Kidney (tissue), 22 donors: ENCODE measurements at places on chromosomes 2 and 18.
A peak's percentile ranks its signal among the peaks of the same experiment; 100 is the strongest.

DNA sequence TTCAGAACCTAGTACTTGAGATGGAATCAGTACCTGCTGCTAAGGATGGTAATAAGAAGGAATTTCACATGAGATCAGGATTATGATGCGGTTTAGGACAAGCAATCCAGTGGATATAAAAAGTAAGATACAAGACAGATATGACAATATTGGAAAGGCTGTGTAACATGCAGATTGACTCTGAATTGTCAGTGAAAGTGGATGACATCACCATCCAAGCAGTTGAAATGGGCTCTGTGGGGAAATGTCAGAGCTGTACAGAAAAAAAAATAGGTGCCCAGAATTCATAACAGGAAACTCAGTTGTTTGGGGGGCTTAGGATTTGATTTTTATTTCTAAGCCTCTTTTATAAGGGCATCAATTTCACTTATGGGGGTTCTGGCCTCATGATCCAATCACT lies 438.3 kb downstream of the SPAG16 start:
- no peak for DNase-seq

- no peak for DNase-seq
These were observed 85.8 kb downstream of the TCF4 start for GRCh38 chr18:55501982-55502710.

GRCh38 chr18:13416208-13416607 lies 197.6 kb downstream of the LDLRAD4 start:
- DNase-seq = no peak

GRCh38 chr2:20349513-20349921 lies 1.1 kb downstream of the PUM2 start:
- DNase-seq = peak; percentile 9

GRCh38 chr2:207251573-207252192 lies 85.9 kb upstream of the KLF7 start:
- DNase-seq = no peak

GRCh38 chr2:159201360-159202063 lies 85.0 kb downstream of the WDSUB1 start:
- DNase-seq = no peak

DNA sequence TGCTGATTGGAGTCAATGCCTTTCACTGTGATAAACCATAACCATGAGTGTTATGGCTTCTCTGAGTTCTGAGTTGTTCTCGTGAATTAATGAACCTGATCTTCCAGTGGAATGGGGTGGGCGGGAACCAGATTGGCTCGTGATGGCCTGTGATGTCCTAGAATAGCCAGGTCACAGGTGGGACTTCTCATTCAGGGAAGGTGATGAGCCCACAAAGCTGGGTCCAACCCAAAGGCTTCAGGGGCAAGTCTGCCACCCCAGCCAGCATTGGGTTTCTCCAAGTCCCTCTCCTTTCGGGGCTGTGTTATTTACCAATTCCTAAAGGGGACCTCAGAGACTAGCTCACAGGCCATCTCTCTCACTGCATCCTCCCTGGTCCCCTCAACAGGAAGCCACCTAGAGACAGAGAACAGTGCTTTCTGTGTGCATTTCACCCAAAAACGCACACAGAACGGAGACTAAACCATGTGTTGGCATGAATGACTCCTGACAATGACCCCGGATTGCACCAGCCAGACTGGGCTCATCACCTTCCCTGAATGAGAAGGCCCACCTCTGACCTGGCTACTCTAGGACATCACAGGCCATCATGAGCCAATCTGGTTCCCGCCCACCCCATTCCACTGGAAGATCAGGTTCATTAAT lies 85.5 kb downstream of the MALT1 start:
- DNase-seq = no peak

DNA sequence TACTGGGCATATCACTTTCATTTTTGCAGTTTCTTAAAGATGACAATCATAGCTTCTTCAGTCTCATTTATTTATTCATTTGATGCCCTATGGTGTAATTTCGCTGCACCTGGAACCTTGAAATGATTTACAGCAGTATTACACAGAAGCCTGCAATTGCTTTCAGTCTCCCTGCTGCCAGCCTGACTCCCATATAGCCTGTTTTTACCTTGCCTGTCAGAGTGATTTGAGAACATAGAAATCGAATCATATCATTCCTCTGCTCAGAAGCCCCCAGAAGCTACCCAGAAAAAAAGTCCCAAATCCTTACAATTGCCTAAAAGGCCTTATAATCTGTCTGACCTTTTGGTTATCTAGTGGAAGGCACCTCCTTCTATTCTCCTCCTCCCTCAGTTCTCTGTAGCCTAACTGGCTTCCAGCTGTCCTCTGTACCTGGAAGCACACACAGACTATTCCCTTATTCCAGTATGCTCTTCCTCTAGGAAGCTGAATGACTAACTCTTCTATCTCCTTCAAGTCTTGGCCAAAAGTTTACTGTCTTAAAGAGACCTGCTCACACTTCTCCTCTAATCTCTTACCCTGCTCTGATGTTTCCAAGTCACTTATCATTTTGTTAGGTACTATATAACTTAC lies 12.6 kb downstream of the SCN3A start:
- no peak for DNase-seq

GRCh38 chr18:23384778-23385736 lies 68.0 kb upstream of the RIOK3 start:
- DNase-seq = no peak

GRCh38 chr2:230068016-230068650 lies 591 bp downstream of the SLC16A14 start:
- DNase-seq = peak; percentile 69

DNA sequence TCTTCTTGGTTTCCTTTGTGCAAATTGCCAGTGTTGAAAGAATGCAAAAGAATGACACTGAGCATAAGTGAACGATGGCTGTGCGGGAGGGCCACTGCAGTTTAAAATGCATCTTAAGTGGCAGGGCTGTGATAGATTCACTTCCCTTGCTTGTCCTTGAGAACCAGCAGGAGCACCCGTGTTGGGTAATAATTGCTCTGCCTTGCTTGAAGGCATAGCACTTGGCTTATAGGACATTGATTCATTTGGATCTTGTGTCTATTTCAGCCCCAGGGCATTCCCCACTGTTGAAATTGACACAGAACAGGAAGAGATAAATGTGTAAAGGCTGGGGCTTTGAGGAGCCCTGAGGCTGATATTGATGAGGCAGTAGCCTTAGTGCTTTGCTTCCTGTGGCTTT lies 1003.7 kb upstream of the GYPC start:
- DNase-seq = no peak

- no peak for DNase-seq
These were observed 54.2 kb upstream of the MAPRE3 start for GRCh38 chr2:26916128-26916692.

GRCh38 chr18:13361431-13361830 lies 142.9 kb downstream of the LDLRAD4 start:
- DNase-seq = no peak

GRCh38 chr2:85288244-85288725 lies 39.5 kb downstream of the TGOLN2 start:
- no peak for DNase-seq

DNA sequence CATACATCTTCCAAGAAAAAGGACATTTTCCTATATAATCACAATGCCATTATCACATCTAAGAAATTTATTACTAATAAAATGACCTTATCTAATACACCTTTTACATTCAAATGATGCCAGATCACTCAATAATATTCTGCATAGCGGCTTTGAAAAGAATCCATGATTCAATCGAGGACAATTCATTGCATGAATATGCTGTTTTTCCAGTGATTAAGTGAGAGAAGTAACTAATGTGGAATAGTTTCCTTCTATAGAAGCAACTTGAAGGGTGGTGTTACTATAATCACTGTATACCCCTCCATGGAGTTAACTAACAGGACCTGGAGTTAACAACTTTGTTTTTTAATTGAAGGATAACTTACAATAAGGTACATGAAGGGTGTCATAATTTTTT lies 9.1 kb downstream of the PLEK start:
- no peak for DNase-seq

GRCh38 chr2:113141451-113141850 lies 14.1 kb downstream of the IL1RN start:
- DNase-seq = no peak

GRCh38 chr2:120684289-120685065 lies 51.2 kb upstream of the GLI2 start:
- no peak for DNase-seq

- no peak for DNase-seq
These were observed 36.3 kb upstream of the GREB1L start for GRCh38 chr18:21205695-21206094.

GRCh38 chr2:217162533-217162932 lies 302.7 kb upstream of the TNP1 start:
- DNase-seq = no peak

GRCh38 chr18:74976331-74976909 lies 232.5 kb downstream of the PTGR3 start:
- DNase-seq = no peak

GRCh38 chr2:214184461-214184860 lies 226.4 kb upstream of the VWC2L start:
- DNase-seq = no peak

GRCh38 chr18:2653467-2653866 lies 2.1 kb upstream of the SMCHD1 start:
- DNase-seq = no peak

- no peak for DNase-seq
These were observed 151.2 kb upstream of the HS6ST1 start for GRCh38 chr2:128469875-128470274.

DNA sequence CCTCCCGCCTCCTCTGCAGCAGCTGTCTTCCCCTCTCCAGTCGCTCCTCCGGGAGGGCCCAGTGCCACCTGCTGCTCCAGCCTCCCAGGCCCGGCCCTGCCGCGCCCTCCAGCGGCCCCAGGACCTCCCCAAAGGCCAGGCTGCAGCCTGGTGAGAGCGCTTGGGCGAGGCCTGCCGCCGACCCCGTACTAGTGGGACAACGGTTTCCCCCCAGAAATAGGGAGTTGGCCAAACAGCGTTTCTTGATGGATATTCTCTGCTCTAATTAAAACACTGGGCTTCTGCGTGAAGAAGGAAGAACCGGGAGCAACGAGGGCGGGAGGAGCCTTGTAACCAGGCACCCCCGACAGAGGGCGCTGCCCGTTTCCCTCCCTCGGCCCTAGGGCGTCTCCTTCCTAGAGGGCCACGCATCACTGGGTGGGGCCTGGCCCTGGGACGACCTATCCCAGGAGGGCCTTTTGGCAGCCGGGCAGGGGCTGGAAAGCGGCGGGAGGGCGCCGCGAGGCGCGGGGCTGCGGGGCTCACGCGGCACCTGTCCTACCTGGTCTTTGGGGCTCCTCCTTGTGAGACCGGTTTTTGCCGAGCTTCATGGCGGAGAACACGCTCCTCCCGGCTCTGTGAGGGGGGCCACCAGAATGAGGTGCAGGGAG lies 25.4 kb upstream of the OTOF start:
- peak; percentile 88 for DNase-seq

GRCh38 chr2:57990118-57990725 lies 56.4 kb upstream of the VRK2 start:
- no peak for DNase-seq

DNA sequence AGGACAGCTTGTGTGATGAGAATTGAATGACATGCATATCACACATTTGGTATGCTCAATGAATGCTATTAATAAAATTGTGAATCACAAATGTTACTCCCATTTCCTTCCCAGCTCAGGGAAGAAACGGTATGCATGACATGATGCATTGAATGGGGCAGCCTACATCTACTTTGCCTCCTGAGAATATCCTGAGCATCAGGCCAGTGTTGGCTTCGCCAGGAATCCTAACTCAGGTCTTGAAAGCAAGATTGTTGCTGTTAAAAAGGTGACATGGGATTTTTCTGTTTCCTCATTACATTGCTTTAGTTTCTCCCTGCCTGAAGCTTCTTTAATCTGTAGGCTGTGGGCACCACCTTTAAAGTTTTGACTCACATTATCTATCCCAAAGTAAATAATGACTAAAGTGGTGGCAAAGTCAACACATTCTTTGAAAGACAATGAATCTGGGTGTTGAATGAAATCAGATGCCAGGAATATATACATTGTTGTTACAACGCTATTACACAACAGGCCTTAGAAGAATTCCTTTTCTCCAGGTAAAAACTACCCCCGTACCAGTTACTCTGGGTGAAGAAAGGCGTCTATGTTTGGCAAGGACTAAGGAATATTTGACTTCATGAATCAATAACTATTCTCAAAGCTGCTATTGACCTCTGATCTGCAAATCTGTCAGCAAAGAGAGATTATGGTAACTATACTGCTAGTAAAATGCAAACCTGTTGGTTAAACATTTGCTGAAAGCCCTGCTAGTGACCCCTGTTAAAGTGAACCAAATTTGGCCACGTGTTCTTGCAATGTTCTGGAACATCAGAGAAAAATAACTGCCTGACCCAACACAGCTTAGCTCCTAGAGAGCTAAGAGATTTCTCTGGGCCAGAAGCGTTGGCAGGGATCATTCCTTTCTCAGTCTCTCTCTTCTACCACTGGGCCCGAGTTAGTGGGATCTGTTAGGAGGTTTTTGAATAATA lies 30.5 kb upstream of the NEDD4L start:
- DNase-seq = peak; percentile 14

GRCh38 chr2:159545085-159545484 lies 71.3 kb downstream of the BAZ2B start:
- no peak for DNase-seq

DNA sequence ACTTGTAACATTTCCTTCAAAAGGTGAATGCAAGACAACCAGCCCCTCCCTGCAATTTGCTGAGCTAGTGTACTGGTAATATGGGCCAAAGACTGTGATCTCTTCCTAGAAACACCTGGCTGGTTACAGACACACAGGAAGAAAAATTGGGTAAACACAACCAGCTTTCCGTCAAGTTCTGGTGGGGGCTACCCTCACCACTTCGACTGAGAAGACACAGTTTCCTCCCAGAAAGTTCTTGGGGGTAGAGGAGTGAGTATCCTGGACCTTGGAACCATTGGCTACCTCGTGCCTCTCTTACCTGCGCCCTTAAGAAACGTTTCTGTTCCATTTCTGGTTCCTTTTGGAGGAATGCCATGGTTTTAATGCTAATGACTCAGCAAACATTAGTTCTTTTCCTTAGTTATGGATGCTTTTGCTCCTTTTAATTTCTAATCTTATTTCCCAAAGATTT lies 120.9 kb upstream of the DLX2 start:
- no peak for DNase-seq

DNA sequence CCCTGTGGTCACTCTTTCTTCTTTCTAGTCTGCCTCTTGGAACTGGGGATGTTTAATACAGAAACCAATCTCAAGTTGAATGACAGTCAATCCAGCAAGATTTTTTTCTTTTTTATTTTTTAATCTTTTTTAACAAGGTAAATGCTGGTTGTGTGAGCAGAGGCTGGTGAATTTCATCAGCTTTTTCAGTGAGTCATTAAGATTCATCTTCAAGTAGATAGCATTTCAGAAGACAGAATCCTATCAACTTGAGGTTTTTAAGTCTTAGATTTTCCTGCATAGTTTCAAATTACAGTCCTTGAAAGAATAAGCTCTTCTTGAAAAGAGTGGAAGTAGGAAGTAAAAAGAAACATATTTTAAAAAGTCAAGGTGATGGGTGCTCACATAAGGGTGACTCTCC lies 12.4 kb downstream of the SLC8A1 start:
- DNase-seq = no peak

DNA sequence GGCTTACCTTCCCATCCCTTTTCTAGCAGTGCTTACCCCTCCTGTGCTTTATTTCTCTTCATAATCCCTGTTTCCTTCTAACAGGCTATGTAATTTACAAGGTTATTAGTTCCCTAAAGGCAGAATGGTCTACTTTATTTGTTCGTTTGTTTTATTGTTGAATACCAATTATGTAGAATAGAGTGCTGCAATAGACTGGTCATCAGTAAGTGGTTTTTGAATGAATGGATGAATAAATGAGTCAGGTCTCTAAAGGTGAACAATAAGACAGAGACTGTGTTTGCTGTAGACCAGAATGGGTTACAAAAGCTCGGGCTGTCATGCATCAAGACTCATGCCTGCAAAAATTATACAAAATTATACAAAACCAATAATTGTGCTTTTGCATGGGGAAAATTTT lies 332.0 kb downstream of the IRS1 start:
- no peak for DNase-seq

GRCh38 chr2:235142601-235143000 lies 190.8 kb downstream of the SH3BP4 start:
- DNase-seq = no peak
